ENCODE measurements at places on chromosomes 12 and 14. TPM values are rescaled to one million over a fixed set of nuclear protein-coding genes. Genes with fewer than 3 reads are reported as not detected.

Gene KCNC2
- 0.52 TPM for polyA plus RNA-seq

Gene CDH24
- polyA plus RNA-seq = 4.0 TPM

Gene GDF3
- not detected for polyA plus RNA-seq

Gene KCNH5
- polyA plus RNA-seq = not detected

Gene DYRK2
- polyA plus RNA-seq = 65.3 TPM

Gene ZNF605
- polyA plus RNA-seq = 13.5 TPM

Gene PLBD1
- 18.8 TPM for polyA plus RNA-seq

Gene GLT8D2
- 40.1 TPM for polyA plus RNA-seq

Gene TMCC3
- polyA plus RNA-seq = 23.2 TPM

Gene IAPP
- not detected for polyA plus RNA-seq

Gene INHBC
- not detected for polyA plus RNA-seq

Gene CDCA3
- 16.7 TPM for polyA plus RNA-seq

Gene RNU4-1
- not detected for polyA plus RNA-seq

Gene PMCH
- polyA plus RNA-seq = not detected

Gene EID3
- polyA plus RNA-seq = 1.6 TPM

Gene RGS6
- 7.6 TPM for polyA plus RNA-seq

Gene OR6J1
- polyA plus RNA-seq = 0.15 TPM

Gene LMNTD1
- polyA plus RNA-seq = not detected

Gene PSEN1
- polyA plus RNA-seq = 30.6 TPM

Gene CCDC85C
- 4.1 TPM for polyA plus RNA-seq

Gene TMEM119
- 30.1 TPM for polyA plus RNA-seq

Gene CLEC14A
- polyA plus RNA-seq = 24.4 TPM

Gene LAG3
- polyA plus RNA-seq = 0.80 TPM

Gene HDAC7
- 67.2 TPM for polyA plus RNA-seq

Gene TMEM179
- polyA plus RNA-seq = 0.86 TPM

Gene ZFHX2
- 3.1 TPM for polyA plus RNA-seq

Gene PKP2
- polyA plus RNA-seq = 6.1 TPM

Gene SLIRP
- 63.4 TPM for polyA plus RNA-seq

Gene HOXC12
- 0.48 TPM for polyA plus RNA-seq

Gene CIT
- 7.7 TPM for polyA plus RNA-seq

Gene STAC3
- polyA plus RNA-seq = 476 TPM

Gene ACRBP
- polyA plus RNA-seq = 2.9 TPM

Gene PIANP
- polyA plus RNA-seq = 2.4 TPM

Gene SNX6
- 67.4 TPM for polyA plus RNA-seq

Gene TCL1B
- not detected for polyA plus RNA-seq

Gene FGD4
- 21.0 TPM for polyA plus RNA-seq

Gene TTC8
- 17.4 TPM for polyA plus RNA-seq

Gene DPF3
- polyA plus RNA-seq = 4.5 TPM

Gene MFAP5
- 89.8 TPM for polyA plus RNA-seq
